Transverse colon (tissue), 4 donors: ENCODE measurements at places on chromosomes 11 and 22.

DNA sequence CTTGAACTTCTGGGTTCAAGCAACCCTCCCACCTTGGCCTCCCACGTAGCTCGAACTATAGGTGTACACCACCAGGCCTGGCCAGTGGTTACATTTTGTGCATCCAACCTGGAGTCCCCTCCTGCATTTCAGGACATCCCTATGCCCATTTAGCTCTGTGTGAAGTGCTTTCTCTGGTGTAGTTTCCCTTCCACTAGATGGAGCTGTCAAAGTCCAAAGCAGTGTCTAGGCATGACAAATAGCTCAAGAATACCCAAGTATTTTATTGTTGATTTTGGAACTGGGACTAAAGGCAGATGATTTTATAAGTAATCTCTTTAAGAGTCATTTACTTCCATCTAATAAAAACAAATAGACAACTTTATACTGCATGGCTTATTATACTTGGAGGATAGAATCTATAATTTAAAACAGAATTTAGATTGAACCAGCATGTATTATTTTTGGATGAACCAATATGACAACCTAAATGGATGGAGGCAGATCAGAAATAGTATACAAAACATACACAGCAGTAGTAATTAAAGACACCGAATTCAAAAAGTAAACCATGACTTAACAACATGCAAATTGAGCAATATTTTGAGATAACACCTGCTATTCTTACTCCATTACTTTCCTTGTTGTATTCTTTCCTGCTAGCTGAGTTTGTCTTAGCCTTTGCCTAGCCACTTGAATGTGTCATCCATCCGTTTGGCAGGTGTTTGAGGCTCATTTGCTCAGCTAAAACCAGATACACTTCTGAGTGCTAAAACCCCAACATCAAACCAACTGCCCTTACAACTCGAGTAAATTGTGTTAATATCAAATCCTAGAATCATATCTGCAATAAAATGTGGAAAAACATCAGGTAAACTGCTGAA lies 37.7 kb downstream of the EIF4ENIF1 start:
- no peak overlapping the region for H3K4me3 ChIP-seq
- no peaks in the 10 kb centered on the region for H3K4me1 ChIP-seq
- no peaks in the 10 kb centered on the region for H3K36me3 ChIP-seq
- no peak for DNase-seq
- no peaks in the 10 kb centered on the region for H3K27me3 ChIP-seq

DNA sequence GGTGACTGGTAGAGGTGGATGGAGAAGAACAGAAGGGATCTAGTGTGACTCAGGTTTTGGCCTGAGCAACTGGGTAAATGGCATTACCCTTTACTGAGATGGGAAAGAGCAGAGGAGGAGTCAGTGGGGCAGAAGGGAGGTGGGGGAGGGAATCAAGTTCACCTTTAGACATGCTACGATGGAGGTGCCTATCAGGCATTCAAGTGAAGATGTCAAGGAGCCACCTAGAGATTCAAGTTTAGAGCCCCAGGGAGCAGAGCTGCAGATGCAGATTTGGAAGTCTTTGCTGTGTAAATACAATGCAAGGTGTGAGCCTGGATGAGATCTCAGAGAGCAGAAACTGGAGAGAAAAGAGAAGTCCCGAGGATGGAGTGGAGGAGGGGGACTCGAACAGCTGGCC lies 979 bp upstream of the MOGAT2 start:
- H3K27ac ChIP-seq: peak overlapping the region; percentile 90
- peaks cover 51% of the 10 kb centered on the region for H3K4me1 ChIP-seq
- H3K4me3 ChIP-seq: no peak overlapping the region
- H3K27me3 ChIP-seq: no peaks in the 10 kb centered on the region
- no peaks in the 10 kb centered on the region for H3K36me3 ChIP-seq

DNA sequence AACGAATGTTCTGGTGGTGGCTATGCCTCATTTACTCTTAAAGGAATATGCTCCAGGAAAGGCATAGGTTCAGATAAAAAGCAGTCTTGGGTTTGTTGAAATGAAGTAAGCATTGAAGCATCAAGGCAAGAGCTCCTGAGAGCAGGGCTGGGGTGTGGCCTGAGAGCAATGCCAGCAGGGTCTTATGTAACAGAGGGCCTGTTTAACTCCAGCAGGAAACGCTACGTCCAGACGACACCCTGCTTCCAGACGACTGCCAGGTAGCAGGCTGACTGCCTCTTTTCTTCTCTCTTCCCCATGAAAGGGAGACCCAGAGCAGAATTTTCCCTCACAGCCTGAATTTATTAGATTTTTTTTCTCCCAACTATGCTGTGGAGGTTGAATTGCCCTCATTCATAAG lies 127.2 kb upstream of the SLC5A12 start:
- H3K4me3 ChIP-seq: no peak overlapping the region
- H3K27me3 ChIP-seq: no peaks in the 10 kb centered on the region
- peaks cover 3% of the 10 kb centered on the region for H3K4me1 ChIP-seq
- DNase-seq: no peak

- H3K27ac ChIP-seq: no peak overlapping the region
- H3K27me3 ChIP-seq: no peaks in the 10 kb centered on the region
- H3K36me3 ChIP-seq: no peaks in the 10 kb centered on the region
- no peaks in the 10 kb centered on the region for H3K4me1 ChIP-seq
- peak overlapping the region; percentile 35 for H3K4me3 ChIP-seq
- DNase-seq: no peak
Observed at GRCh38 chr11:132125988-132126871, 755.8 kb downstream of the NTM start.

- no peak for DNase-seq
- H3K36me3 ChIP-seq: no peaks in the 10 kb centered on the region
- H3K27me3 ChIP-seq: no peaks in the 10 kb centered on the region
- H3K4me1 ChIP-seq: no peaks in the 10 kb centered on the region
- no peak overlapping the region for H3K4me3 ChIP-seq
Observed at GRCh38 chr11:61061081-61061826, 41.0 kb upstream of the CD5 start.

DNA sequence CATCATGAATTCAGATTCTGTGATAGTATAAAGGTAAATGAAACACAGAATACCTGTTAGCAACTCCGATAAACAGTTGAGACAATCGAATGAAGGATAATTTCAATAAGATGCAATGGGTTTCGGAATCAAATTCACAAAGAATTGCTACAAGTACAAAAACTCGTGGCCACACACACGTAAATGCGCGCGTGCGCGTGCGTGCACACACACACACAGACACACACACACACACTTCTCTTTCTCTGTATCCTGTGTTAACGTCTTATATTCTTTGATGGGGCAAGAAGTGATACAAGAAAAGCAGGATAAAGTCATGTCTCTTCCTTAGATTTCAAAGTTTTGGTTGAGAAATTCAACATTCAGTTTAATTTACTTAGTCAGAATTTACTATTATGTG lies 57.2 kb downstream of the FOLH1 start:
- no peaks in the 10 kb centered on the region for H3K4me1 ChIP-seq
- H3K27ac ChIP-seq: no peak overlapping the region
- no peaks in the 10 kb centered on the region for H3K27me3 ChIP-seq
- no peak for DNase-seq

DNA sequence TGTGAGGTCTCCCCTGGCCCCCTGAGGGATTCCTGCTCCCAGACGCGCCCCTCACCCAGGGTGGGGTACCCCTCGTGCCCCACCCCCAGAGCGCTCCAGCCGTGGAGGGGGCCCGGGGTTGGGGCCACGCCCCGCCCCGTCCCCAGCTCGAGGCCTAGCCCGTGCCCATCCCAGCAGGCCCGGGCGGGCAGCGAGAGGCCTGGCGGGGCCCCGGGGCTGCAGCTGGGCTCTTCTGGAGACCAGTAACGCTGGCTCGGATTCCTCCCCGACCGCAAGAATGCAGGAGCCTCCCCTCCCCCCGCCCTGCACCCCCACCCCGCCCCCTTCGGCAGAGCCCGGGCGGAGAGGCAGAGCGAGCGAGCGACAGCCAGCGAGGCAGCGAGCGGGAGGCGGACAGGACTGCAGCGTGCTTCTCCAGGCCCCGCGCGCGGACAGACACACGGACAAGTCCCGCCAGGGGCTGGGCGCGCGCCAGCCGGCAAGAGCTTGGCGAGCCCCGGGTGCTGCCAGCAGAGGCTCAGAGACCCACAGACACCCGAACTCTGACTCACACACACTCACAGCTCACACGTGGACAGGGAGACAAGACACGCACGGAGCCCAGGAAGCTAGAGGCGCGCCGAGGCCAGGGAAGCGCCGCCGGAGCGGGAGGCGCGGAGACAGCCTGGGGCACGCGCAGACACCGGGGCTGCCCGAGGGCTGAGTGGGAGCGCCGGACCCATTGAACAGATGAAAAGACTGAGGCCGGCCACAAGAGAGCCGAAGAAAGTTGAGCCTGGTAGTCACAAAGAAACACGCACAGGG lies 15.2 kb downstream of the BCL9L start:
- no peaks in the 10 kb centered on the region for H3K36me3 ChIP-seq
- no peaks in the 10 kb centered on the region for H3K27me3 ChIP-seq
- peak overlapping the region; percentile 100 for H3K27ac ChIP-seq
- H3K4me1 ChIP-seq: peaks cover 82% of the 10 kb centered on the region

- H3K4me3 ChIP-seq: no peak overlapping the region
- no peaks in the 10 kb centered on the region for H3K36me3 ChIP-seq
- H3K27ac ChIP-seq: peak overlapping the region; percentile 76
Observed at GRCh38 chr11:14585438-14585837, 58.2 kb upstream of the PDE3B start.

GRCh38 chr11:31487848-31488247 lies 21.6 kb downstream of the IMMP1L start:
- no peaks in the 10 kb centered on the region for H3K27me3 ChIP-seq
- DNase-seq: no peak
- no peaks in the 10 kb centered on the region for H3K36me3 ChIP-seq
- no peaks in the 10 kb centered on the region for H3K4me1 ChIP-seq
- H3K4me3 ChIP-seq: no peak overlapping the region

DNA sequence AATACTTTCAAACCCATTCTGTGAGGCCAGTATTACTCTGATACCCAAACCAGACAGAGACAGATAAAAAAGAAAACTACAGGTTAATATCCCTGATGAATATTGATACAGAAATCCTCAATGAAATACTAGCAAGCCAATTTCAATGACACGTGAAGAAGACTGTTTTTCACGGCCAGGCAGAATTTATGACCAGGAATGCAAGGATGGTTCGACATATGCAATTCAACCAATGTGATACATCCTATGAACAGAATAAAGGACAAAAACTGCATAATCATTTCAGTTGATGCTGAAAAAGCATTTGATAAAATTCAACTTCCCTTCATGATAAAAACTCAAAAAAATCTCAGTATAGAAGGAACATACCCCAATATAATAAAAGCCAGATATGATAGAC lies 44.5 kb downstream of the SLC22A24 start:
- H3K36me3 ChIP-seq: no peaks in the 10 kb centered on the region
- no peaks in the 10 kb centered on the region for H3K27me3 ChIP-seq
- DNase-seq: no peak

- no peaks in the 10 kb centered on the region for H3K36me3 ChIP-seq
- peaks cover 24% of the 10 kb centered on the region for H3K27me3 ChIP-seq
- peak overlapping the region; percentile 97 for H3K27ac ChIP-seq
- peaks cover 26% of the 10 kb centered on the region for H3K4me1 ChIP-seq
- peak overlapping the region; percentile 74 for H3K4me3 ChIP-seq
- DNase-seq: no peak
Observed at GRCh38 chr11:66287889-66288670, 863 bp downstream of the YIF1A start.

DNA sequence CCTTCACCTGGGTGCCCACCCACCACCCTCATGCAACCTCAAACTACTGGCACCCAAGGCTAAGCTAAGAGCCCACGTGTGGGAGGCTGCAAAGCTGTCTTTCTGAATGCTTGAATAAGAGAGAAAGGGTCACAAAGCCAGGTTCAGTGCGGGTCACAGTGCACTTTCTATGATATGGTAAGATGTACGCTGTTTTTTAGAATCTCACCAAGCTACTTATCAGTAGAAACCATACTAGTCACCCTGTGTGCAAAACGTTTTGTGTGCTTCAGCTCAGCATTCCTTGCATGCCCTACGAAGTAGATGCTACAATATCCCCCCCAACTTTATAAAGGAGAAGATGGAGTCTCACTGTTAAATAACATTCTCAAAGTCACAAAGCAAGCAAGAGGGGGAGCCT lies 14.9 kb downstream of the P2RX3 start:
- H3K4me1 ChIP-seq: peaks cover 6% of the 10 kb centered on the region
- no peaks in the 10 kb centered on the region for H3K27me3 ChIP-seq
- H3K4me3 ChIP-seq: no peak overlapping the region

- no peak for DNase-seq
- H3K36me3 ChIP-seq: no peaks in the 10 kb centered on the region
- H3K4me3 ChIP-seq: no peak overlapping the region
Observed at GRCh38 chr11:63933459-63933858, 5.3 kb upstream of the NAA40 start.

DNA sequence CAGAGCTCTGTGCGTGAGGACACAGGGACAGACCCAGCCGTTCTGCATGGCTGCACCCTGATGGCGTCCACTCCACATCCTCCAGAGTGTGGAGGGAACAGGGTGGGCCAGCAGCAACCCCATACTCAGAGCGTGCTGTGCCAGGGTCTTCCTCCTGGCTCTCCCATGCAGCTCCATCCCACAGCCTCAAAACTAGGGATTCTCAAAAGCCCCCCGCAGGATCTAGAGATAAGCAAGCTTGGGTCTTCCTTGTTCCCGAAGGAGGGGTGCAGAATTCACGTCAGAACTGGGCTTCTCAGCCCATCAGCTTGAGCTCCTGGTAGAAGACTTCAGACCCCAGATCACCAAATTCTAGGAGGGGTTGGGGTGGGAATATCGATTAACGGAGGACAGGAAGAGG lies 858.8 kb downstream of the TBC1D22A start:
- H3K4me3 ChIP-seq: no peak overlapping the region
- H3K36me3 ChIP-seq: no peaks in the 10 kb centered on the region
- no peaks in the 10 kb centered on the region for H3K4me1 ChIP-seq
- no peaks in the 10 kb centered on the region for H3K27me3 ChIP-seq

- no peaks in the 10 kb centered on the region for H3K27me3 ChIP-seq
- no peaks in the 10 kb centered on the region for H3K4me1 ChIP-seq
- peak overlapping the region; percentile 4 for H3K4me3 ChIP-seq
- DNase-seq: peak; percentile 52
- no peaks in the 10 kb centered on the region for H3K36me3 ChIP-seq
Observed at GRCh38 chr11:32852207-32852606, 22.5 kb downstream of the PRRG4 start.

DNA sequence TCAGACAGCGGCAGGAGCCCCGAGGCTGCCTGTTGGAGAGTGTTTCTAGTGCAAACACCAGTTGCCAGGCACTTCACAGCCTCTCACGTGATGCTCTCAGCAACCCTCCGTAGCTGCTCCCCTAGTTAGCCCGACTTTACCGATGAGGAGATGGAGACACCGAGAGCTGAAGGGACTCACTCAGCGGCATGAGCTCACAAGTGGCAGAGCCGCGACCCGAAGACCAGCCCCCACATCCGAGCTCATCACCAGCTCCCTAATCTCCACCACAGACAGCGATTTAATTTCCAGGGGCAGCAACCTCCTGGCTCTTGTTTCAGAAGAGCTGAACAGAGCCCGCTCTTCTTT lies 28.7 kb upstream of the RTL6 start:
- no peak overlapping the region for H3K27ac ChIP-seq
- H3K4me3 ChIP-seq: no peak overlapping the region
- H3K27me3 ChIP-seq: no peaks in the 10 kb centered on the region
- DNase-seq: no peak
- H3K4me1 ChIP-seq: no peaks in the 10 kb centered on the region
- no peaks in the 10 kb centered on the region for H3K36me3 ChIP-seq

GRCh38 chr11:78034623-78035022 lies 11.5 kb upstream of the KCTD14 start:
- H3K27me3 ChIP-seq: no peaks in the 10 kb centered on the region
- no peak overlapping the region for H3K4me3 ChIP-seq
- DNase-seq: no peak
- no peak overlapping the region for H3K27ac ChIP-seq

GRCh38 chr11:5541427-5541826 lies 6.9 kb downstream of the OR52H1 start:
- H3K4me1 ChIP-seq: no peaks in the 10 kb centered on the region
- H3K27ac ChIP-seq: no peak overlapping the region
- DNase-seq: no peak
- H3K36me3 ChIP-seq: no peaks in the 10 kb centered on the region
- H3K4me3 ChIP-seq: no peak overlapping the region
- no peaks in the 10 kb centered on the region for H3K27me3 ChIP-seq
